ENCODE measurements at places on chromosomes 7 and 10.

DNA sequence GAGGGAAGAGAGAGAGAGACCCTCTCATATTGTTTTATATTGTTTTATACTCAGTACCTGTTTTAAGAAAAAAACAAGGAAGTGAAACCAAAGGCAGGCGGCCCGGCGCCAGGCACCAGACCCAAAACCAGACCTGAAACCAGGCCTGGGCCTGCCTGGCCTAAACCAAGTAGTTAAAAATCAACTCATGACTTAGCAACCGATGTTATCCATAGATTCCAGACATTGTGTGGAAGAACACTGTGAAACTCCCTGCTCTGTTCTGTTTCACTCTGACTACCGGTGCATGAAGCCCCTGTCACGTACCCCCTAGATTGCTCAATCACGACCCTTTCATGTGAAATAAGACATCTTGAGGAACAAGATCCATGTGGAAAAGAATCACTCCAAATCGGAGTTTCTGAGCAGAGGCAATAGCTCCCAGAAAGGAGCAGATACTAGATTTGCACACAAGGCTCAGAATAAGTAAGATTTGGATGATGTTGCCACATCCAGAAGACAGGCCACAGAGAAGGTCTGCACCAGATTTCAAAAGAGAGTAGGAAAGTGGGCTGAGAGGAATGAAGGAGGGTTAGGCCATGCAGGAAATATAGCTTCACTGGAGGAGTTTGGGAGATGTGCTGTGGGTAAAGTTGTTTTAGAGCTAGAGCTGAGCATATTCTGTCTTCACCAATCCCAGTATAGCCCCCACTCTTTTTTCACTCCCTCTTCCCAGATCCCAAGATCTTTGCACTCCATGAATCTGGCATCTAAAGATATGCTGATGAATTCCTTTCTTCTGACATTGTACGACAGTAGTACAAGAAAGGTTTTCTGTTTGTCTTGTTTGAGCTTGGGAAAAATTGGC is 8.8 kb upstream of the ZNF248 start:
- no peak for DNase-seq

DNA sequence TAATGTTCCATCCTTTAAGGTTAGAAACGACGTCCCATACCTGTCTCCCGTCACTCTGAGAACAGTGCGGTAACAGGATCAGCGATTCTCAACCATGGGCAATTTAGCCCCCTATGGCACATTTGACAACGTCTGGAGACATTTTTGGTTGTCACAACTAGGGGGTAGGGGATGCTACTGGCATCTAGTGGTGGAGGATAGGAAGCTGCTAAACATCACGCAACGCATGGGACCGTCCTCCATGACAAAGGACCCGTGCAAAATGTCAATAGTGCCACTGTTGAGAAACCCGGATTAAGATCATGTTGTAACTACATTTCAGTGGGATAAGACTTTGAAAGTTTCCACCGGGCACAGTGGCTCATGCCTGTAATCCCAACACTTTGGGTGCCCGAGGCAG is 5.0 kb upstream of the PAXIP1 start:
- no peak for DNase-seq

- no peak for DNase-seq
Observed at GRCh38 chr7:50477640-50478039, 27.5 kb upstream of the FIGNL1 start.

DNA sequence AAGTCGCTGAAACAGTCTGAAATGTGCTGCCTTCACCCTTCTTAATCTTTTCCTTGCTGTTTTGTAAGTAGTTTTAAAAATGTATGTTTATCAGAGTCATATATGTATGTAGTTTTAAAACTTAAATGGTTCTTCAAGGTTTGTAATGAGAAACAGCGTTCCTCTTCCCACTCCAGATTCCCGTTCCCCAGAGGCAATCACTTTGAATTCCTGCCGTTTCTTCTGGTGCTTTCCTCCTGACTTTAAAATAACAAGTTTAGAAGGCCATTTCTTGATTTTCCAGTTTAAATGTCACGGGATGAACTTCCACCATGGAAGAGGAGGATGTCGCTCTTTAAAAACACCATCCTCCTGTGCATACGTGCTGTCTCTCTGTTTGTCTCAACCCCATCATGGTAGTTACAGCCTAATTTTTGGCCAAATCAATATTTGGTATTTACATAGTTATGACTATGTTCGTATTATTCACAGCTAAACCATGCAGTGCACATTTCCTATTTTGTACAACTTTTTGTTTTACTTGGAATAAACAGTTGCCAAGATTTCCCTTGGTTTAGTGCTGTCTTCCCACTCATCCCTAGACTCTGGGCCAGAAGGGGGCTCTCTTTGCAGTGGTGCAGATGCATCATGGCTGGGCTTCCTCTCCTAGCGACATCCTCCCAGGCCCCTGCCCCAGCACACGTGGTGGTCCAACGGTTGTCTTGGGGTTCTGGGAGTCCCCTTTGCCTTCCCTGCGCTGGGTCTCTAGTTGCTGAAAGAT is 151.4 kb downstream of the PTPN20 start:
- DNase-seq = no peak

GRCh38 chr7:82501346-82501745 is 57.8 kb upstream of the CACNA2D1 start:
- no peak for DNase-seq

GRCh38 chr10:123896246-123896927 is 4.8 kb upstream of the CPXM2 start:
- no peak for DNase-seq

- DNase-seq = no peak
Observed at GRCh38 chr7:155594163-155594732, 47.9 kb upstream of the CNPY1 start.

- no peak for DNase-seq
Observed at GRCh38 chr10:10138685-10139084, 879.0 kb upstream of the CELF2 start.

DNA sequence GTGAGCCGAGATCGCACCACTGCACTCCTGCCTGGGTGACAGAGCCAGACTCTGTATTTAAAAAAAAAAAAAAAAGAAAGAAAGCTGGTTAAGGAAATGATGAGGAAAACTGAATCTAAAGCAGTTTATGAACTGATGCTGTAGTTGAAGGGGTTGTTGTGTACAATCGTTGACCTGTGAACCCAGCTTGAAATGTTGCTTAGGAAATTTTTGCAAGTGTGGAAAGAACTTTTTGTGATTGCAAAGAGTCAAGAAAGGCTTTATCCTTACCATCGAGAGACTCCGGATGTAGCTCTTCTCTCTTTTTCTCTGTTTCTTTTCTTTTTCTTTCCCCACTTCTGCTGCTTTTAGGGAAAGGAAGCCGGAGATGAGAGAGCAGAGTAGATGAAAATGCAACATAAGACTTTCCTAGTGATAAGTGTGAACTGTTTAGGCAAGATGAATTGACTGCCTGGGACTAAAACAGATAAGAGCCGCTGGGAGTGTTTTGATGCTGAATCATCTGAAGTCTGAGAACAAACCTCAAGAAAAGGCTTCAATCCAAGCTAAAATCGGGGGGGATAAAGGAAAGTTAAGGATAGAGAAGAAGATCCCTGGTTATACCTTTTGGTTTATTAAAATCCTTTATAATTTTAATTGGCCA is 69.0 kb downstream of the TAF3 start:
- no peak for DNase-seq

DNA sequence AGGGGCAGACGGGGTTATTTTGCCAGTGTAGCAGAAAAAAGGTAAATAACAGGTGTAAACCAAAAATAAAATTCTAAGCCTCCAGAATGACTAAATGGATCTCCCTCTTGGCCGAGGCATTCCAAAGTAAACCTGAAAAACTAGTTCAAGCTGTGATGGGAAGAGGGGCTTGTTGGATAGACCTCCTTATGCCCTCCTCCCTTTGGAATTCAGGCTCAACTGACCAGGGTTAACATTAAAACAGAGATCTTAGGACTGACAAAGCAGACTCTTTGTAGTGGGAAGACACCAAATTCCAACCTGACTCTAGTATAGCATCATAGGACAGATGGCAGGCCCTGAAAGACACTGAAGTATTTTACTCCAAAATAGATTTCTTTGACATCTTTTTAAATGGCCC is 113.8 kb upstream of the ITGB1 start:
- no peak for DNase-seq

DNA sequence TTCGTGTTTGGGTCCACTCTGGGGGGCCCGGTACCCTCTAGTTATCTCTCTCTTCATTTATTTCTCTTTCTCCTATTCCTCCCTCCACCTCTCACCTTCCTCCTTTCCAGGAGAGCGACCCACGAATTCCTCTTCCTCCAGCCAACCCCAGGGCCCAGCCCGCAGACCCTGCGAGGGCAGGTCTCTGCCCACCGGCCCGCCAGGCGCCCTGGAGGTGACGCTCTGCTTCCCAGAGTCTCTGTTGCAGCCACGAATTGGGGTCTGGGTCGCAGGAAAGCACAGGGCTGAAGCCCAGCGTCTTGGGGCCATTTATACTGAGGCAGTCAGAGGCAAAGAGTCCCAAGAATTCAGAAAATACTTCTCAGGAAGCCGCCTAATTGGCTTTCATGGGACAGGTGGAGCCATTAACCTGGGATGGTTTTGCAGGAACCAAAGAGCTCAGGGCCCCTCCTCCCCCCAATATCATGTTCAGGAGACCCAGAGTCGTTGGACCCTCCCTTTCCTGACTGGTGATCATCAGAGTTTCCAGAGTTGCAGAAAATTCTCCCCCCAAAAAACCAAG is 2.7 kb upstream of the EN2 start:
- DNase-seq = no peak

DNA sequence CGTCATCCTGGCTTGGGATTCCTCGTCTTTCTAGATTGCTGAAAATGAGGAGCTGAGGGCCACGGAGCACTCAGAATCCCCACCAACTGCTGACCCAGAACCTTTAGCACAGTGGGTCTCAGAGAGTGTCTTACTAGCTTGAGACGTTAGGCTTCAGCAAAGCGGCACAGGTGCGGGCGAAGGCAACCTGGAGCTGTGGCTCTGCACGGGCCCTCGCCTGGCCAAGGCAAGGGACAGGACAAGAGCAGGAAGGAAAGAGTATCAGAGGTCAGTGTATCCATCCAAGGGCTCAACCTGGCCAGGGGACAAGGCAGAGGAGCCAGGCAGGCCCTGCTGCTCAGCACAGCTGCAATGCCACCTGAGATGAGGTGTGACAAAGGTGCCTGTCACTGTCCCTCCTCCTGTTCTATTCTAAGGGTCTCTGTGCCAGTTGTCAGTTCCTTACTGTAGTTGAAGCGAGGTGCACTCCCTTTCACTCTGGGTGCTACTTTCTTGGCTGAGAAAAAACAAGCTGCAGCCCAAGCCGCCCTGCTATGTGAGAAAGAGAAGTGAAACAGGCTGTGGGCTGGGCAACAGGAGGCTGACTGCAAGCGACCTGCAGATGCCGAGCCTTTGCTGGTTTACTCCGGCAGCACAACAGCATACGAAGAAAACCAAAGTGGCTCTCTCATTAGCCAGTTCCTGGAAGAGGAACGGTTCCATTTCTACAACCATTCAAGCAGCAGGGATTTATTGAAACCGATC is 33.3 kb upstream of the KDM7A start:
- DNase-seq = no peak

GRCh38 chr7:89772276-89772675 is 382.0 kb upstream of the STEAP1 start:
- no peak for DNase-seq

DNA sequence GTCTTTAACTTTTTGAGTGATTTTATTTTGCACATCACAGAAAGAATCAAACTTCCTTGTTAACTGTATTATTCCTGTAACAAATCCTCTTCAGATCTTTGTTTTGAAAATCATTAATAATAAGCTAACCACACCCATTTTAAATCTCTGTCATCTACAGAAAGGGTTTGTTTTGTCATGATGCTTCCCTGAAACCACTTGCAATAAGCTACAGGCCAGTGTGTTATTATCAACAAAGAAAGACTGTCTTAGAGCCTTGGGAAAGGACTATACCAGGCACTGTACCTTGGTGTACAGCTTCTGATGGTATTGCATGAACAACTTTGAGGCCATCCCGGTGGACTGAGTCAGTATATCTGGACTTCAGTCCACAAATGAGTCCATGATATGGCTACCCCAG is 145.3 kb upstream of the FAM3C start:
- no peak for DNase-seq

GRCh38 chr7:158482480-158482879 is 105.1 kb downstream of the PTPRN2 start:
- DNase-seq = no peak

- DNase-seq = no peak
Observed at GRCh38 chr7:129517931-129518330, 15.6 kb downstream of the SMKR1 start.

DNA sequence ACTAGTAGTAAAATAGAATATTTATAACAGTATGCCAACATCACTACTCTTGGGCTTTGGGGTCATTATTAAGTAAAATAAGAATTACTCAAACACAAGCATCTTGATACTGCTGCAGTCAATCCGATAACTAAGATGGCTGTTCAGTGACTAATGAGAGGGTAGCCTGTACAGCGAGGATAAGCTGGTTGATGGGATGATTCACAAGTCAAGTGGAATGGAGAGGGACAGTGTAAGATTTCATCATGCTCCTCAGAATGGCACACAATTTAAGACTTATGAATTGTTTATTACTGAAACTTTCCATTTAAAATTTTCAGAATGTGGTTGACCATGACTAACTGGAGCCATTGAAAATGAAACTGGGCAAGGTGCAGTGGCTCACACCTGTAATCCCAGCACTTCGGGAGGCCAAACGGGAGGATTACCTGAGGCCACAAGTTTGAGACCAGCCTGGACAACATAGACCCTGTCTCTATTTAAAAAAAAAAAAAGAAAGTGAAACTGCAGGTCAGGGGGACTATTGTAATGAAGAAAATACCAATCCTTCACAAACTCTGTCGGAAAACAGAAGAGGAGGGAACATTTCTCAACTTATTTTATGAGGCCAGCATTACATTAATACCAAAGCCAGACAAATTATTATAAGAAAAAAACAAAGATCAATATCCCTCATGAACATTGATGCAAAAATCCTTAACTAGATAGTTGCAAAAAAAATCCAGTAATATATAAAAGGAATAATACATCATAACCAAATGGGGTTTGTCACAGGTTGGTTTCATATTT is 11.2 kb downstream of the AVL9 start:
- DNase-seq = no peak

DNA sequence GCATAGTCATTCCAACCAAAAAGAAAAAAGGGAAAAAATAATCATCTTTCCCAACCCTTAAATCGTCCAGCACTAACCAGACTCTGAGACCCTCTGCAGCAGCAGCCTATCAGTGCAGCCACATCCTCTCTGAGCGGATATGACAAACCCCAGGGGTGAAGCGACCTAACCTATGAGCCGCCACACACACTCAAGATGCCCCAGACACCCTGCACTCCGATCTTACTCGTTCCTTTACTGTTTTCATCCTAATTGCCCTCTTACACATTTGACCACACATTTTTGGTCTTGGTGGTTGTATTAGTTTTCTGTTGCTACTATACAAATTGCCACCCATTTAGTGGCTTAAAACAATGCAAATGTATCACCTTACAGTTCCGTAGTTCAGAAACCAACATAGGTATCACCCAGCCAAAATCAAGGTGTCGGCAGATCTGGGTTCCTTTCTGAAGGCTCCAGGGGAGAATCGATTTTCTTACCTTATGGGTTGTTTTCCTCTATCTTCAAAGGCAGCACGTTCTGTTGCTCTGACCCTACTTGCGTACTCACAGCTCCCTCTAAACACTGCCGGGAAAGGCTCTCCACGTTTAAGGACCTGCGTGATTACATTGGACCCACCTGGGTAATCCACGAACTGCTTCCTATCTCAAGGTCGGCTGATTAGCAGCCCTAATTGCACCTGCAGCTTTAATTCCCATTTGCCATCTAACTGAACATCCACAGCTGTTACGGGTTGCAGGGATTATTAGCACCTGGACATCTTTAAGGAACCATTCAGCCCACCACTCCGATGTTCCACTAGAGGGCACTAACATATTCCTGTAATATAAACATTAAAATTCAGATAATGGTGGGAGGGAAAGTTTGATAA is 37.3 kb upstream of the PRSS1 start:
- DNase-seq = peak; percentile 37

GRCh38 chr7:93115796-93116195 is 2.0 kb downstream of the SAMD9 start:
- no peak for DNase-seq

Measured in NCI-H187 (cell line).